Stimulated activated CD8-positive, alpha-beta memory T cell treated with anti-CD3 and anti-CD28 coated beads, Interleukin-7, amount 100 ng/mL, for 48 hours (primary cell): ENCODE measurements at places on chromosomes 5 and 9.

DNA sequence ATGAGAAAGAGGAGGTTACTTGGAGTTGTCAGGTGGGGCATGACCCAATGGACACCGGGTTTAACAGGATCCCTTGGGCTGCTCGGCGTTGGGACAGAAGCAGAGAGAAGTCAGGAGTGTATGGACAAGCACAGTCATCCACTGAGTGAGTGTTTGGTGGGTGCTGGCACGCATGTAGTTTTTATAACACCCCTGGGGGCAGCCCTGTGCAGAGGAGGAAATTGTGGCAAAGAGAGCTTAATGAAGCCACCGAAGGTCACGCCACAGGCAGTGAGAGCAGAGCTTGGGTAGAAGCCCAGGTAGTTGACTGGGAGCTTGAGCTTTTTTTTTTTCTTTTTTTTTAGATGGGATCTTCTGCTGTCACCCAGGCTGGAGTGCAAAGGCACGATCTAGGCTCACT lies 43.2 kb upstream of the IER5L start:
- no peak for DNase-seq

DNA sequence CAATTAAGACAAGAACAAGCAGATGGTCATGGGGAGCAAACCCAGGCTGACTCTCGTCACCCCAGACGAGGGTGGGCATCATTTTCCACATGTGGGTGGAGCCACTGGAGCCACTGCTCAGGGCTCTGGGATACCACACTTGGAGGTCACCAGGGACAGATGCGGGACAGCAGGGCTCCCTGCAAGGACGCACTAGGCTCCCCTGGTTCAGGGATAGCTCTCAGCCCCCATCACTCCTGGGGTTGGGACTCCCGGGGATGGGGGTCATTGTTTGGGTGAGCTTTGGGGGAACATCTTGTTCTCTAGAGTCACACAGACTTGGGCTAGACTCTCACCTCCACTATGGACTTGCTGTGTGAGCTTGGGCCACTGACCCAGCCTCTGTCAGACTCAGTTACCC lies 57.8 kb downstream of the GTF3C4 start:
- DNase-seq = no peak

GRCh38 chr5:157485811-157486210 lies 25.8 kb downstream of the NIPAL4 start:
- DNase-seq = no peak

GRCh38 chr5:144332265-144332664 lies 161.6 kb downstream of the KCTD16 start:
- DNase-seq = no peak

GRCh38 chr9:5392285-5392684 lies 45.4 kb downstream of the PLGRKT start:
- DNase-seq = no peak

DNA sequence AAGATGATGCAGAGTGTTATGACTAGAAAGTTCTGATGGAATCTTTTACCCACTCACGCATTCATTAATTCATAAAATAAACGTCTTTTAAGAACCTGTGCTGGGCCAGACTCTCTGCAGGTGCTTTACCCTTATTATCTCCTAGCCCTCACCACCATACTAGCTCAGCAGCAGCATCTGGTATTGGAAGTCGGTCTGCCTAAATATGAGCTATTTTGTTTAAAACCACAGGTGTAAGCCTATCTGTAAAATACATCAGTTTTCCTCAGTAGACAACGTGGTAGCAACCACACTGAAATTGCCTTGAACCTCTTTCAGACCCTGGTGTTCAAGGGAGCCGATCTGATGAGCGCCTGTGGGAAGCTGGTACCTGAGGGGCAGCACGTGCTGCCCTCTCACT lies 69.4 kb downstream of the PPIC start:
- DNase-seq = no peak

GRCh38 chr5:112697322-112697721 lies 40.4 kb upstream of the APC start:
- no peak for DNase-seq

DNA sequence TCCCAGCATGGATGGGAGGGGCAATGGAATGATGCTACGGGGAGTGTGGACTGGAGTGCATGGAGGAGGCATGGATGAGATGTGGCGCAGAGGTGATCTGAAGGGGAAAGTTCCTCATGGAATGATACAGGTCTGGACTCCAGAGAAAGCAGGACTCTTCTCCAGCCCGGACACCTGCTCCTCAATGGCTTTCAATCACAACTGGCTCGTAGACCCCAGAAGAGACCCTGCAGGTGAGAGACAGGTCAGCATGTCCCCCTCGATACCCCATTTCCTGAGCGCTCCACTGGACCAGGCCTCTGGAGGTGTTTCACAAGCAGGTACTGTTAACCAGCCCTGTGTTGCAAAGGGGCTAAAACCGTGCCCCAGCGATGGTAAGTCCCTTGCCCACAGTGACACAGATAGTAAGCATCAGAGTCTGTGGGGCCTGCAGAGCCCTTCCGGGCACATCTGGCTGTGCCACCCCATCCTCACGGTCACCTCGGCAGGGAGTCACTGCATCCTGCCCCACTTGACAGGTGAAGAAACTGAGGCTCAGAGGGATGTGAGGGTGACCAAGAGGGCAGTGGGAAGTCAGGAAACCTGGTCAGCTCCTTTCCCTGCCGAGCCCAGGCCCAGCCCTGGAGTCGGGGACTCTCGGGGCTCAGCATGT lies 5.5 kb upstream of the DPM2 start:
- DNase-seq = no peak

GRCh38 chr5:168528521-168529373 lies at the start of gene FBLL1:
FBLL1 (plus strand) TSS chr5:168529305; CDS start chr5:168529505, 200 bp downstream.
- DNase-seq = no peak

DNA sequence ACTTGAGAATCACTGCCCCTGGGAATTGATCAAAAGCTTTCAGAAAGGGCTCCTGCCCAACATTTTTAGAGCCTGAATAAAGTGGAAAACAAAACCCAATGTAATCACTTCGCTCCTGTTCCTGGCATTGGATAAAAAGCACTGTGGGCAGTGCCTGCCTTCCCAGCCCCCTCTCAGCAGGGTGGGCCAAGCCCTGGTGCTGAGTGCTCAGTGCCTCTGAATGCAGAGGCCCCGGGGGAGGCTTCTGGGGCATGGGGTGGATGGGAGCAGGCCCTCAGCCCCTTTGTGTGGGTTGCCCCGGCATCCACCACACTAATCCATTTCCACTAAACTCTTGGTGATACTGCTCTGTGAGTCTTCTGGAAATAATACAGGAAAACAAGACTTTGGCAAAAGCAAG lies 55.6 kb downstream of the CFAP90 start:
- no peak for DNase-seq

DNA sequence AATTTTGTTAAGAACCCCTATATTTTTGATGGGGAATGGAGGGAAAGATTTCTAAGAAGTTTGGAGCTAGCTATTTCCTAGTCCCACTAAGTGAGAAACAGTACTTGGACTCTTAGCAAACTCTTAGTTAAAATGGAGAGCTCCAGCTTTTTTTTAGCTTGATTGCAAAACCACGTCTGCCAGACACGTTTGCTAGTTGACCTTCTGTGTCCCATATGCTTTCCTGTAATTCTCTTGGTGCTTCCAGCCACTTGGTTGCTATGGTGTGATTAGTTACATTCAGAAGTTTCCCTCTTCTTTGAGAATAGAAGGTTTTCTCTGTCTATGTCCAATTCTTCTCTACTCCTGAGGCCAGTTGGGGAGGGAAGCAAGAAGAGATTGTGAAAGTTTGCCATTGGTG lies 417.0 kb upstream of the TLE4 start:
- no peak for DNase-seq

DNA sequence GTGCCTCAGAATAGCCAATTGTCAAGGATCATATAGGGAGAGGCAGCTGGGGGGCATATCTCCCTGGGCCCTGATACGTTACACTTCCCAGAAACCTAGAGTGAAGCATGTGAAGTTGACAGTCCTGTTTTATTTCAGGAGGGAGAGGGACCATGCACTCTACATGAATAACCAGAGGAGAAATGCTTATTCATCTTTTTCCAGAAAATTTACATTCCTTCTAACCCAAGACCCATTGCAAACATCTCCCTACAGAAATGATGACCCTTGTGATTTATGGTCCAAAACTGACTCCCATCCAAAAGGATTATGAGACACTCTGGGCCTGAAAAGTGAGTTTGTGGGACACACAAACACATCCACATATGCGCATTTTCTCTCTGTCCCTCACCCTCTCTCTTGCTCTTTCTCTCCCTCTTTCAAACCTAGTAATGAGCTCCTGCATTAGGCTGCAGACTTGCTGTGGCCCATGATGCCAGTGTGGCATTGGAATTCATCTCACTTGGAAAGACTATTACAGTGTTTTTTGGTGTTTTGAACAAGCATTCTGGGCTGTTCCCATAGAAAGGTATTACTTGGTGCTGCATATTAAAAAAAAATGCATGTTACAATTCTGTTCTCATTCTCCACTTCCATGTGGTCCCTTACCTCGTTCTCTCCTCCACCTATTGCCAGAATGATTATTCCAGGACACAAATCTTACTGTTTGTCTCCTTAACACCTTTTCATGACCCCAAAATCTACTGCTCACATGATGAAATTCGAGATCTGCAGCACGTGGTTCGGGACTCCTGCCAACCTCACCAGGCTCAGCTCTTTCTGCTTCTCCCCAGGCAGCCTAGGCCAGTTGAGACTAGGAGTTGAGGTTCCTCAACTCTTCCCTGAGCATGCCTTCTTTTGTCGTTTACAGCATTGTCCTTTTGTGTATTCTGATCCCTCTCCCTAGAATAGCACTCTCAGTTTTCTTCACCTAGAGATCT lies 451.3 kb upstream of the KLF4 start:
- no peak for DNase-seq

GRCh38 chr5:165460911-165461310 lies 1955.5 kb downstream of the MAT2B start:
- no peak for DNase-seq

DNA sequence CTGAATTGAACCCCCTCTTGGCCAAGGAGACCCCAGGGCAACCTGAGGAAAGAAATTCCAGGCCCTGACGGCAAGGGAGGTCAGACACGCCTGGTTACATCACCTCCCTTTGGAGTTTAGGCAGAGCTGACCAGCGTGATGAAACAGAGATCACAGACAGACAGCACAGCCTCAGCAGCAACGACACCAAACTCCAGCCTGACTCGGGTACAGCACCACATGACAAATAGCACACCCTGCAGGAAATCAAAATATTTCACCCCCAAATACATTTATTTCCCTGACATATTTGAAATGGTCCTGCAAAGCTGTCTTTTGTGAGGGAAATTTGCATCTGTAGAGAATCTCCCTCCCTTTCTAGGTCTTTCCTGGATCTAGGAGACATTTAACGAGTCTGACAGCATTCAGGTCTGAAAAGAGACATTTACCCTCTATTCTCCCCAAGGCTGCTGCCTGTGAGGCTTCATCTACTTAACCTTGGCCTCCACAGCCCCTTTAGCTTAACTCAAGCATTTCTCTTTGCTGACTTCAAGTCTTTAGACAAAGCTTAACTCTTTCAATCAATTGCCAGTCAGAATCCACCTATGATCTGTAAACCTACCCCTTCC lies 2.6 kb downstream of the QSOX2 start:
- no peak for DNase-seq

- DNase-seq = no peak
These were observed 79.2 kb upstream of the UBTD2 start for GRCh38 chr5:172362755-172363154.

- no peak for DNase-seq
These were observed 33.4 kb upstream of the NCS1 start for GRCh38 chr9:130138791-130139190.

GRCh38 chr9:108549184-108549583 lies 306.6 kb downstream of the ACTL7B start:
- no peak for DNase-seq

DNA sequence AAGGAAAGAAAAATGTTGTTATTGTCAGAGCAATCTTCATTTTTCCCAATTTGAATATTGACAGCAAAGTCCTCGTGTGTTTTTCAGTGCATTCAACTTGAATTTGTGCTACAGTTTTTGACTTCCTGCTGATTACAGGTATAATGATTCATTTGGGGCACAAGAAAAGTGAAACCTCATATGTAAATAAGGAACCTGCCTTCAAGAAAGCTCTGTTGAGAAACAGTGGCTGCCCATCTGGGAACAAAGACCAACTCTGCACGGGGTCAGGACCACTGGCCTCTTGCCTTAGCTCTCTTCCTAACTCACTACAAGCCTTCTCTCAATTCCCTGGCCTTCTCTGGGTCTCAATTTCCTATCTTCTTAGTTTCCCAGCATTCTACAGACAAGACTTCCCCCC lies 21.0 kb downstream of the TIMD4 start:
- no peak for DNase-seq

- DNase-seq = no peak
These were observed 29.1 kb upstream of the MEIKIN start for GRCh38 chr5:131974622-131974955.

GRCh38 chr5:96468956-96469355 lies 35.9 kb upstream of the PCSK1 start:
- no peak for DNase-seq

DNA sequence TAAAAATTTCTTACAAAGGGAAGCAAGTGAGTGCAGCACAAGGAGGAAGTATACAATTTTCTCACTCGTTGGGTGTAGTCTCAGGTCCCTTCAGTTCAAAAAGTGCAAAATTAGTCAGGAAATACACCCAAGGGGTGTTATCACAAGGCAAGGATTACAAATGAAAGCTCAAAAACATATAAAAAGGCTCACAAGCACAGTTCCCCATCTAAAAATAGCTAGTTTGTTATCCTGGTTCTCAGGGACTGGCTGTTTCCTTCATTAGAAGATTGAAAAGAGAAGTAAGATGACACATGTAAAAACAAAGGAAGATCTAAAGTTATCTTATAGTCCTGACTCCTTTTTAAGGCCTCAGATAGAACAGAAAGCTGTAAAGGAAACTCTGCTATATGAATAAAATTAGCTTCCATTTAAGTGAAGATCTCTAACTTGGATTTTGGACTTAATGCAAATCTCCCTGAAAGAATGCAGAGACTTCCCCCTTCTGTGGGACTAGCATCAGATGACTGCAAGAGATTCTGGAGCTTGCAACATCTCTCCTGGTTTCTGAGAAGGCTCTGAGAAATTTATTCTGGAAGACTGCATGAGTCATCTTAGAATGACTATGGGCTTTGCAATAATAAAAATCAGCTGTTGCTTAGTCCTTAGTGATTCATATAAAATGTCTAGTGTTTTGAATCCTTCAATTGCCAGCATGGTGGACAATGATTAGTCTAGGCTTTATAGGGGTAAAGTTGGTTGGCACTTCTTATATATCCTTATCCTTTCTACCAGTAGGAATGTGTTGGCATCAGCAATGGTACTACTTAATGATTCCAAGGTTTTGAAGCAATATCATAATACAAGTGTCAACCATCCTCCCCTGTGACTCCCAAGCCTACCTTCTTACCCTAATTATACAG lies 25.4 kb downstream of the DAB2 start:
- DNase-seq = no peak

DNA sequence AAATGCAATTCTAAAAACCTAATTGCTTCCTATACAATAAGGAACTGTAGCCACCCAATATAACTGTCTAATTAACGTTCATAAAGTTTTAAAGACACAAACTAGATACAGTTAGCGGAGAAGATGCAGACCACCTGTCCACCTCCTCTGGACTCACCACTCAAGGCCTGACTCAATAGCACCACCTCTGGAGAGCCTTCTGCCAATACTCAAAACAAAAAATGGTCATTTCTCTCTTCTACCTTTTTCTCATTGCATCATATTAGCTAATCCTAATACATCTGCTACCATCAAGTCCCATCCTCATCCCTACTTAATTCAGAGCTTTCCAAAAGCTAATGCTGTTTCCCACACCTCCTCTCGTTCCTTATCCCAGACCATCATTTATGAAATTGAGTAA lies 159.9 kb downstream of the MLLT3 start:
- no peak for DNase-seq

GRCh38 chr5:175617447-175617846 lies 40.4 kb upstream of the HRH2 start:
- DNase-seq = no peak
